ENCODE measurements at places on chromosomes 2 and 18.
A peak's percentile ranks its signal among the peaks of the same experiment; 100 is the strongest.

DNA sequence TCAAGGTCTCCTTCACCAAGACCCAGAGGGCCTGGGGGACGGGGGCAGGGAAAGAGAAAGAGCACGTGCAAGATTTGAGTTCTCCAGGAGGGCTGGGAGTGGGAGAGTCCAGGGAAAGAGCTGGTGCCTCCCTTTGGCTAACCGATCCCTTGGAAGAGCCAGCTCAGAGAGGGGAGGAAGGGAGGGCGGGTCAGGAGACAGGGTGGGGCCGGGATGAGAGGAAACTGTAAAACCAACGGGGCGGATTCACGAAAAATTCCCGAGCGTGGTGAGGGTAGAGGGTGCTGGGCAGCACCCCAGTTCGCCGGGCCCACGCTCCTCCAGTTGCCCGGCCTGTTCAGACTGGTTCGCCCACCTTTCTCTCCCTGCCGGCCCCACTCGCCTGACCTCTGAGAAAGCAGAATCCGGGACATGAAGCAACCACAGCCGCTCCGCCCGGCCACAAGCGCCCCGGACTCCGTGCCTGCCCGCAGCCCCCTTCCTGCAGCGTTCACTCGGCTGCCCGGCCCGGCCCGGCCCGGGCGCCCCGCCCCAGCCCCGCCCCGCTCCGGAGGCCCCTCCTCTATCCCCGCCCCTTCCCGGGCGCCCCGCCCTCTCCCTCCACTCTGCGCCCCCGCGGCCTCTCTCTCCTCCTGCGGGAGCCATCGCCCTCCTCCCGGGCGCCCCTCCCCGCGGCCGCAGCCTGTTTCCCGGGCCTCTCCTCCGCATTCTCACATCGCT lies 230.9 kb upstream of the SMAD2 start:
- peak; percentile 91 for DNase-seq

- peak; percentile 52 for DNase-seq
Measured at GRCh38 chr18:44679914-44680272, 795 bp upstream of the SETBP1 start.

- DNase-seq = no peak
Measured at GRCh38 chr18:79741362-79741700, 56.4 kb upstream of the KCNG2 start.

DNA sequence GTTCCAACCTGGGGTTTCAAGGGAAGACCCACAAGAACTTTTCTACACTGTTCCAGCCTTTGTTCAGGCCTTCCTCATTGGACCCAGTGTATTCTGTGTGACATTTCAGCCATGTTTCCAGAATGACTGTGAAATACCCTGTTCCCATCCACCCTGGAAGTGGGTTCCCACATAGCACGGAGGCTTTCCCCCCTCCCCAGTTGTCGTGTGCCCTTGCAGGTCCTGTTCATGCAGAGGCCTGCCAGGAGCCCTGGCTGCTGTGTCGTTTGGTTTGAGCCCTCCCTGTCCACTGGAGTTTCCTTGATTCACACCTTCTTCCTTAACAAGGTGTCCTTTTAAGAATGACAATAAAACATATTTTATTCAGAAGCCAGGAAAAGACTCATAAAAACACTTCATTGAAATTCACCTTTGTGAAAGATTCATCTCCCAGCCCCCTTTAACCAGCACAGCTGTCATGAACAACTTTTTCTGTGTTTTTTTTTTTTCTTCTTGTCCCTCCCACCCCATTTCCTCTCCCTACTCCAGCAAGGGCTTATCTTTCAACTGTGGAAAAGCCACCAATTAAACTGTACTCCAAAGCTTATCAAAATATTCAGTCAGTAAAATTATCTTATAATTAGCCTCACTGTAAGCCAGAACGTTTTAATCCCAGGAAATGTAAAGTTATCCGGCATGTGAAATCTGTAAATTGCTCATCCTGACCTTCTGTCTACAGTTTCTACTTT lies 106.4 kb downstream of the ACOXL start:
- no peak for DNase-seq

- DNase-seq = no peak
Measured at GRCh38 chr2:67865917-67866316, 196.9 kb downstream of the C1D start.

- no peak for DNase-seq
Measured at GRCh38 chr18:39846265-39846664, 2108.8 kb upstream of the PIK3C3 start.

DNA sequence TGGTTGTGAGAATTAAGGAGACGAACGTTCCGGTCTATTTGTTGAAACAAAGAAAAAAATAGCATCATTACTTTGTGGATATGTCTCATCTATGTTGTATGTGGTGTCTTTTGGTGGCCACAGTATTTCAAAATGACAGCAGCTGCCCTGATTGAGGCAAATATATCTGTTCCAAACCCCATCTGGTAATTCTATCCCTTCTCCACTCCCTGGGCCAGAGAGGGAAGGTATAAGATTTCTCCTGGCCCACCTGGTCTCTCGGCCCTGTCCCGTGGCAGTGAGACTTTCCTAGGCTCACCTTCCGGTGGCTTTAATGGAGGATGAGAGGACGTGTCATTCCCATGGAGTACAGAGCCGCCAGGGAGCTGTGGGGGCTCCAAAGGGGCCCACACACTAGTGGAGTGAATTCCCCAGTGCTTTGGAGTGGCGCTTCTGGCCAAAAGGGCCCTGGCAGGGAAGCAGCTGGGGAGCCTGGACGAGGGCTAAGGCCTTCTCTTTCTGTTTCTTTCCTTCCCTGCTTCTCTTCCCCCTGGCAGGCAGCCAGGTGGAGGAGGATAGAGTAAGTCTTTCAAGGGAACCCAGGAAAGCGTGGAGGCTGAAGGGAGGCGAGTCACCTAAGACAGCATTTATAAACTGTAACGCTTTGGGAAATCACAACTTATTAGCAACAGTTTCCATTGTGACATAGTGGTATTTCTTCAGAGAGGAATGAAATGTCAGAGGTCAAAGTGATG lies 5.6 kb downstream of the FOSL2 start:
- DNase-seq = peak; percentile 39

DNA sequence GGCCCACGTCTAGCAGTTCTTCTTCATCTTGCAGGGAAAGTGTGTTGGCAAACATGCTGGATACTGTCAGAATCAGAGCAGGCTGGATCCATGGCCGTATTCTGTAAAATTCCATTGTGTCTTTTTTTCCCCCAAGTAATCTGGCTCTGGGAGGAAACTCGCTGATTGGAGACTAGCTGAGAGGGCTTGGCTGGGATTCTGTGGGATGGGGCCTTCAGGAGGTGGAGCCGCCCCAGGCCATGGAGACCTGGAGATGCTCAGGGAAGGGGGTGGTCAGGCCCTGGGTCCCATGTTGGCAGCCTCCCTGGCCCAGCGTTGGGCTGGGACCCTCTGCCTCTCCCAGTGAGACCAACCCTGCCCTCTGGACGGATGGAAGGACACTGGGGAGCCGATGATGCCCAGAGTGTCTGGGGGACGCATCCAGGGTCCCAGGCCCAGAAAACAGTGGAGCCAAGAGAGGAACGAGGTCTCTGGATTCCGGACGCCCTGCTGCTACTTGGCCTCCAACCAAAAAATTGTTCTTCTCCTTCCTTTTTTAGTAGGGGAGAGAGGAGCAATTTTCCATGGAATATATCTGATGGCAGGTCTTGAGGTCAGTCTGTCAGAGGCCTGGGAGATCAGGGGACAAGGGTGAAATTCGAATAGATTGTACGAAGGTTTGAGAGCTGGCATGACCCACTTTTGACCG lies 114.5 kb downstream of the AGAP1 start:
- no peak for DNase-seq

DNA sequence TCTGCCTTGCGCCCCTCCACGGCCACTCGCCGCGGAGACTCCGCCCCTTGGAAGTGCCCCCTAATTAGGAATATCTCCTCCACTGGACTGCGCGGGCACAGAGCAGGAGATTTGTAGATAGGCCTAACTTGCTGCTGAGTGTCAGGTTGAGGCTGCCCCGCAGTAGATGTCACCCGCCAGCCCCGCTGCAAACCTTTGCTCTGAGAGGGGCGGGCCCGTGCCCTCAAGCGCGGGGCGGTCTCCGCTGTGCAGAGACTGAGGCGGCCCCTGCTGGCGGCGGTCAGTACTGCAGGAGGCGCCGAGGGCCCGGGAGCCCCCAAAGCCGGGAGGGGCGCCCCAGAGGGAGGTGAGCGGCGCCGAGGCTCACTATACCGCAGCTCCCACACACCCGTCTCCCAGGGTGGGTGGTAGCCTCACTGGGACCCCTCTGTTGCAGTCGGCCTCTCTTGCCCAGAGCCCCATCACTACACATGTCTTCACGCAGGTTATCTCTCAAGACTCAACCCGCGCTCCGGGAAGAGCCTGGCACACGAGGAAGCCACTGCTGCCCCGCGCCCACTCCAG lies 2.9 kb upstream of the NEURL3 start:
- DNase-seq = peak; percentile 30

Data from mammary epithelial cell (primary cell).